ENCODE measurements at places on chromosomes 11 and 22.

DNA sequence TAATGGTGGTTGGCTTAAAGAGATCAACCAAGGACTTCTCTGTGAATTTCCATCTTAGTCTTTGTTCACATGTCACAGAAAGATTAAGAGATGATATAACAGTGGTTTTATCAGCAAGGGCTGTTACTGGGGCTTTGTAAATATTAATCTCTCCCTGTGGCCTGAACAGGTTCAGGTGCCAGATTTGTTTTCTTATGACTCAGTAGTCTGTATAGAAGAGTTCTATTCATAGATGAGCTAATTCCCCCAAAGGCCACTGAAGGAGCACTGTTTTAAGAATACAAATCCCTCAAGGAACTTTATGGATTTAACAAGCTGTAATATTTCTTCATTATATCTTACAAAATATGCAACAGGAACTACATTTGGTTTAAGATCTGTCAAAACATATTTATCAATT, 50.4 kb downstream of the TCP11L1 start:
- no peak for DNase-seq

DNA sequence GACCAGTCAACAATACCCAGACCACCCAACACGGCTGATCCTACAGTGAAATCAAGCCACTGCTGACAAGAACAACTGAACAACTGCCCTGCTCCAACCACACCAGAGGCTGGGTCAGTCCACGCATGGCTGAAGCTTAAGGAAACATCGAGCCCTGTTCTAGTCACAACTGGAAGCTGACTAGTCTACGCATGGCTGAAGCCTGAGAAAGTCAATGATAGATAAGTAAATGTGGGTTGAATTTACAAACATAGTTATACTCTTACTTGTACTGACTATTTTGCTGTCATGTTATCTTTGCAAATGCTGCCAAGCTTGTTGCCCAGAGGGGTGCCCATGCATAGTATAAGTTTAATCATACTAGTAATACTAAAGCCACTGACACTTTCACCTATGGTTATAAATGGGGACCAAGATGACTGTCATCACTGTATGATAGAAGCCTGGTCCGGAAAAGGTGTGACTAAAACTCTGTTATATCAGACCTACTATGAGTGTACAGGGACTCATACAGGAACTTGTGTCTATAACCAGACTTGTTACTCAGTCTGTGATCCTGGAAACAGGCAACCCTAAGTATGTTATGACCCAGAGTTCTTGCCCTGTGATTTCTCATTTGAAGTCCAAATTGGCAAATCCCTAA, 43.4 kb upstream of the GLYAT start:
- no peak for DNase-seq

- no peak for DNase-seq
Observed at GRCh38 chr11:87330187-87330601, 292.5 kb downstream of the TMEM135 start.

GRCh38 chr11:133895061-133895479, 49.8 kb upstream of the SPATA19 start:
- peak; percentile 31 for DNase-seq

DNA sequence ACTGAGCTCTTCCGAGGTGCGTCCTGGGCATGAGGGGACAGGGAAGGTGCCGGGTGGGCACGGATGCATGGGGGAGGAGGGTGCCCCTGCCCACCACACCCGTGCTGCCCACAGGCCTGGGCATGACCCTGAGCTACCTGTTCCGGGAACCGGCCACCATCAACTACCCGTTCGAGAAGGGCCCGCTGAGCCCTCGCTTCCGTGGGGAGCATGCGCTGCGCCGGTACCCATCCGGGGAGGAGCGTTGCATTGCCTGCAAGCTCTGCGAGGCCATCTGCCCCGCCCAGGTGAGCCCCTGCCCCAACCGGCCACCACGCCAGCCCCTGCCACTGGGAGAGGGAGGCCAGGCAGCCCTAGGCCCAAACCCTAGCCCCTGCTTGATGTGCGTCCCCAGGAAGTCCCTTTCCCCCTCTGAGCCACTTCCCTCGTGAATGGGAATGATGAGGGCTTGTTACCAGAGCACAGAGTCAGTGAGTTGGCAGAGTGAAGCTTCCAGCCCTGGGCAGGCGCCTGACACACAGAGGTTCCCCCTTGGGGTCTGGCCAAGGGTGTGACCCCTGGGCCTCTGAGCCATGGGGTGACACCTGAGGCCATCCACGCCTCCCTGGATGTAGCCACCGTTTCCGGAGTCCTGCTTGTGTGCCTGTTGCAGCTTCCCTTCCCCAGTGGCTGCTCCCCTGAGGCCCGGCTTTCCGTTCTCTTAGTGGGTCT, 2.7 kb downstream of the NDUFS8 start:
- DNase-seq: no peak

DNA sequence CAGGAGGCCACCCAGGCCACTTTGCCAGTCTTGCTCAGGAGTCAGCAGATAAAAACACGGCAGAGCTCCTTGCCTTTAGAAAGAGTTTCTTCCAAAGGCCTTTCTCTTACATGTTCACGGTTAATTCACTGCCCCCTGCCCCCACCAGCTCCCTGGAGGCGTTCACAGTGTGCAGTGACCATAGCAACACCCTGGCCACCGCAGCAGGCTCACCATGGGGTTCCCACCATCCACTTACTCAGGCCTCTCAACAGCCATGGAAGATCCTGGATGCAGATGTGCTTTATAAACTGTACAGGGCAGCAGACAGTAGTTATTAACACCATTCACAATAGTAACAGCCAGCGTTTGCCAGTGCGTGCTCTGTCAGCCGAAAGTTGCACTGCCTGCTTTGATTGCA, 10.6 kb upstream of the MYO7A start:
- no peak for DNase-seq
